ENCODE measurements at places on chromosomes 4 and X. TPM values are rescaled to one million over a fixed set of nuclear protein-coding genes. Genes with fewer than 3 reads are reported as not detected.
A peak's percentile ranks its signal among the peaks of the same experiment; 100 is the strongest.

DNA sequence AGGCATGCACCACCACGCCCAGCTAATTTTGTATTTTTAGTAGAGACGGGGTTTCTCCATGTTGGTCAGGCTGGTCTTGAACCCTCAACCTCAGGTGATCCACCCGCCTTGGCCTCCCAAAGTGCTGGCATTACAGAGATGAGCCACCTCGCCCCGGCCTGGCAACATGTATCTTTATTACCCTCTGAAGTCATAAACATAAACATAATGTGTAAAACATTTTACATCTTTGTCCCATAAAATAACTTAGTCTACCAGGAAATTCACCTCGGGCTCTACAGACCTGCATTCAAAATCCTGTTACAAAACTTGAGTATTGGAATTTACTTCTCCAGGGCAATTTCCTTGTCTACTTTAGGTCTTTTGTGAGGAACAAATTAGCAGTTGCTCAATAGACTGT lies 68.1 kb upstream of the DUSP21 start:
- no peak for DNase-seq
- no peak overlapping the region for H3K4me3 ChIP-seq
- no peaks in the 10 kb centered on the region for H3K27me3 ChIP-seq

GRCh38 chr4:3445111-3445820 lies 3.5 kb downstream of the HGFAC start:
- no peaks in the 10 kb centered on the region for H3K36me3 ChIP-seq
- no peaks in the 10 kb centered on the region for H3K27me3 ChIP-seq
- DNase-seq: no peak
- H3K4me3 ChIP-seq: no peak overlapping the region
- H3K4me1 ChIP-seq: no peaks in the 10 kb centered on the region

GRCh38 chr4:141853091-141853764 lies 216.8 kb downstream of the IL15 start:
- H3K27ac ChIP-seq: peak overlapping the region; percentile 91
- H3K4me3 ChIP-seq: no peak overlapping the region
- no peaks in the 10 kb centered on the region for H3K27me3 ChIP-seq
- H3K36me3 ChIP-seq: no peaks in the 10 kb centered on the region

- no peaks in the 10 kb centered on the region for H3K36me3 ChIP-seq
- DNase-seq: no peak
- no peaks in the 10 kb centered on the region for H3K27me3 ChIP-seq
- no peak overlapping the region for H3K4me3 ChIP-seq
These were observed 83.1 kb downstream of the MID1 start for GRCh38 chrX:10537308-10537707.

Gene SLBP
- 61.7 TPM for total RNA-seq

- H3K27me3 ChIP-seq: no peaks in the 10 kb centered on the region
- H3K27ac ChIP-seq: no peak overlapping the region
- no peaks in the 10 kb centered on the region for H3K36me3 ChIP-seq
These were observed 132.1 kb upstream of the TLL1 start for GRCh38 chr4:165740911-165741310.

- H3K27ac ChIP-seq: no peak overlapping the region
- H3K4me3 ChIP-seq: no peak overlapping the region
- no peaks in the 10 kb centered on the region for H3K27me3 ChIP-seq
- no peaks in the 10 kb centered on the region for H3K36me3 ChIP-seq
- DNase-seq: no peak
- H3K4me1 ChIP-seq: no peaks in the 10 kb centered on the region
These were observed 40.1 kb downstream of the NOP14 start for GRCh38 chr4:2923141-2923551.

- H3K4me3 ChIP-seq: no peak overlapping the region
- H3K27ac ChIP-seq: no peak overlapping the region
- no peaks in the 10 kb centered on the region for H3K4me1 ChIP-seq
These were observed 42.6 kb downstream of the SULT1B1 start for GRCh38 chr4:69717778-69718177.

DNA sequence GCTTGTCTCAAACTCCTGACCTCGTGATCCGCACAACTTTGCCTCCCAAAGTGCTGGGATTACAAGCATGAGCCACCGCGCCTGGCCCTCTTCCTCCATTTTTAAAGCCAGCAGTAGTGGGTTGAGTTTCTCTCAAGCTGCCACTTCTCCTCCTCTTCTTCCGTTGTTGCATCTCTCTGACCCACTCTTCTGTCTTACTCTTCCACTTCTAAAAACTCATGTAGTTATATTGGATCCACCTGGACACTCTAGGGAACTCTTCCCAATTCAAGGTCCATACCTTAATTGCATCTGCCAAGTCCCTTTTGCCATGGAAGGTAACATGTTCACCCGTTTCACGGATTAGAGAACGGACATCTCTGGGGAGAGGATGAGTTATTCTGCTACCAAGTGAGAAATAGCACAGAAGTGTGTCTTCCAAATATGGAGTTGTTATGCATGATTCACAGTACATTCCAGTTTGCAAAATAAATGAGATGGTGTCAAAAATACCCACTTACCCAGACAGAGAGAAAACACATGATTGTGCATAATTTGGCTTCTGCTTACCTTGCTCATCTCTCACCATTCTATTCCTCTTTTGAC lies 51.8 kb downstream of the GBA3 start:
- no peaks in the 10 kb centered on the region for H3K4me1 ChIP-seq
- H3K36me3 ChIP-seq: no peaks in the 10 kb centered on the region
- DNase-seq: no peak
- peaks cover 1% of the 10 kb centered on the region for H3K27me3 ChIP-seq

- no peak overlapping the region for H3K4me3 ChIP-seq
- no peaks in the 10 kb centered on the region for H3K4me1 ChIP-seq
- peaks cover 10% of the 10 kb centered on the region for H3K27me3 ChIP-seq
- H3K27ac ChIP-seq: no peak overlapping the region
- DNase-seq: no peak
- no peaks in the 10 kb centered on the region for H3K36me3 ChIP-seq
These were observed 21.0 kb upstream of the TMSB15B start for GRCh38 chrX:103941201-103941975.

DNA sequence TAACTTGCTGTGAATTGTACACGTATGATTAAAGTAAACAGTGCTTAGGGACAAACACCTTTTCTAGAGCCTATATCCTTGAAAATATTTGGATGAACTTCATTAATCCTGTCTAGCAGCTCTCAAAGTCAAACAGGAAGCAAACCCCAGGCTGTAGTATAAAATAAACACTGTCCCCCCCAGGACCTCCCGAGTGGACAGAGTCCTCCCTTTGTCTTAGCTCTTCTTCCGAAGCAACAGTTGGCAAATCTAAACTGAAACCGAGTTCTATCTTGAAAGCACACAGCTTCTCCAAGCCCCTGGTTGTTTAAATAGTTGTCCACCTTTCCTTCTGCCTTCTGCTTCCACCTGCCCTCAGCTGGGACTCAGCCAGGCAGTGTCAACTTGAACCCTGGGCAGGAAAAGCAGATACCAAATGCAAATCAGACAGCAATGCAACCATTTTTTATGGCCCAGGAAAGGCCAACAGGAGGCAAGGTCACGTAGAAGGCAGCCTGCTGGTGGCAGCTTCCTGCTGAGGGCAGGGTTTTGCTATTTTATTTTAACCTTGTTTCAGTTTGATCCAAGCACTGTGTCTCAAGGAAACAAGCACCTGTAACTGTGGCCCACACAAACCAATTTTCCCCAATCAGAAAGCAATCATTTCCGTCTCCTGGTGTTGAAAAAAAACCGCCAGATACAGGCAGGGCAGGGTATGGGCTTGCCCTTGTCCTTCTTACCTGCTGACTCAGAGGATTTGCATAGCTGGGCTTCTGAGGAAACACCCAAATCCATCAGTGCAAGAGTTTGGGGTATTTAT lies 110.3 kb upstream of the KIT start:
- no peaks in the 10 kb centered on the region for H3K27me3 ChIP-seq
- H3K4me3 ChIP-seq: no peak overlapping the region

DNA sequence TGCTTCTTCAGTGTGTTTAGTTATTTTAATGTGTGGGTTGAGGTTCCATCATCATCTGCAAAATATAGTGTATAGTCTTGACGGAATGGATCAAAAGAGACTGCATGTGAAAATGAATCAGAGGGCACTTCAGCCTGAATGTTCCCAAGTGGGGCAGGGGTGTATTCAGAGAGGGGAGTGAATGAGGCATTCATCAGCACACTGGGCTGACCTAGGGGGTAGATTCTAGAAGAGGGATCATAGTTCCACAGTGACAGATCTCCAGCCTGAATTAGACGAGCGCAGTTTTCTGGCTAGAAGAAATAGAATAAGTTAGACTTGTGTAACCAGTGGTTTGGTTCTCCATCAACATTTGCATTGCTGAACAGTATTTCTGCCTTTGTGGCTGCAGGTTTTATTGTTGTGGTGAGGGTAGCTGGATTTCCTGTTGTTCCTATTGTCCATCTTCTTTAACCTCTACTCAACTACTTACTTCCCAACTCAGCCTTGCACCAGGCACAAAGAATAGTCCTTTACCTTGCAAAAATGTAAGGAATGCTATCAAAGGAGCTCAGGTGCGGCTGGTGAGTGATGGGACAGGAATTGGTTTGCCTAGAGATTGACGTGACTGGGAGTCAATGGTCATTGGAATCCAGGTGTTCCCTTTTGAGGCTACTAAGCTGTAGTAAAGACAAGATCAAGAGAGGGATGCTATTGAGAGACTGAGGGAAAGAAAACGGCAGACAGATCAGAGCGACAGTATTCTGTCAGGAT lies 50.9 kb downstream of the NAP1L5 start:
- H3K36me3 ChIP-seq: no peaks in the 10 kb centered on the region
- peak; percentile 42 for DNase-seq
- no peaks in the 10 kb centered on the region for H3K27me3 ChIP-seq

DNA sequence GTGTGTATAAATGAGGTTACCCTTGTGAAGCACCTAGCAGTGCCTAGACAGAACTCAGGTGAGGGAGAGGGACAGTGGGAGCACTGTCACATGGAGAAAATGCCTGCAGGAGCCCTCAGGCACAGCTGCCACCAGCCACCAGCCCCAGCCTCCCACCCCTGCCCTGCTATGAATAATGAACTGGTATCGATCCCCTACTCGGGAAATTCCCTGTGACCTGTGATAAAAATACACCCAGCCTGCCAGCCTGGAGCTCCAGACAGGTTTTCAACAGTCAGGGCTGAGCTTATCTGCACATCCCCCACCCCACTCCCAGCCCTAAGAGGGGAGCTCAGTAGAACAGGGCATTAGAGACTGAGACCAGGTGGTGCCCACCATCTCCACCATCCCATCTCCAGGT lies 159.6 kb upstream of the PJA1 start:
- no peak overlapping the region for H3K27ac ChIP-seq
- H3K36me3 ChIP-seq: no peaks in the 10 kb centered on the region
- H3K27me3 ChIP-seq: no peaks in the 10 kb centered on the region
- no peak for DNase-seq
- H3K4me1 ChIP-seq: no peaks in the 10 kb centered on the region
- H3K4me3 ChIP-seq: no peak overlapping the region

GRCh38 chr4:73836373-73837279 lies at the start of gene CXCL6:
Gene CXCL6 (plus strand): TSS chr4:73836678. CDS start chr4:73836751, 73 bp downstream.
- no peaks in the 10 kb centered on the region for H3K36me3 ChIP-seq
- DNase-seq: no peak
- H3K4me1 ChIP-seq: no peaks in the 10 kb centered on the region
- H3K27me3 ChIP-seq: no peaks in the 10 kb centered on the region
- H3K27ac ChIP-seq: no peak within 1 kb of the TSS

DNA sequence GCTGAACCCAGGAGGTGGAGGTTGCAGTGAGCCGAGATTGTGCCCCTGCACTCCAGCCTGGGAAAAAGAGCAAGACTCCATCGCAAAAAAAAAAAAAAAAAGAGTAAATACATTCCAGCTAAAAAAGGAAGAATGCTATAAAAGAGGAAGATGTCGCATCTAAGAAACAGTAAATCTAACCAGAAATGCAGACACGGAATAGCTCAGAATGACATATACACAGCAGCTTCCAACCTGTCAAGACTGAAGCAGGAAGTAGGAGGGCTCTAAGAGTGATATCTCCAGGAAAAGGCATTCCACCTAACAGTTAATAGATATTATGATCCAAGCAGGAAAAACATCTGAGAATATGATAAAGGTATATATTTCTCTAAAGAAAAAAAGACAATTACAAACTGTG lies 16.0 kb downstream of the CLOCK start:
- no peaks in the 10 kb centered on the region for H3K36me3 ChIP-seq
- H3K27me3 ChIP-seq: no peaks in the 10 kb centered on the region
- no peak for DNase-seq

DNA sequence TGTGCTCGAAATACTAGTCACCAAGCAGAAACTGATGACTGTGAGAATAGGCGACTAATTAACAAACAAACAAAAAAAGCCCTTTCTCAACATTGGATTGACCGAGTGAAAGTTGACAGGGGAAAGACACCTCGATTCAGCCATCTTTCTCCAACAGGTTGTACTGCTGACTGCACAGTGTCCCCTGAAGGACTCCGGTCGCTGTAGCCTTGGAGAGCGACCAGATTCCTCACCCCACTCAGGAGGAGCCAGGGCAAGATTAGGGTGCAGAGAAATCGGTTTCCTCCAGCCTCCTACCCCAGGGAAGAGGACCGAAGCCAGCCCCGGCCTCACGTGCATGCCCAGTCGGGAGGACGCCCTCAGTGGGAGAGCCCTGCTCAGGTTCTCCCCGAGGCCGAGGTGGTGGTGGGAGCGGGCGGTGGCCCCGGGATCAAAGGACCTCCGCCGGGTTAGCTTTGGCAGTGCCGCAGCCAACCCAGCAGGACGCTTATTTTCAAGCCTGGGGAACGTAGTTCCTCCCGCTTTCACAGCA lies 1.1 kb upstream of the RAP1GDS1 start:
- peak overlapping the region; percentile 89 for H3K27ac ChIP-seq
- peaks cover 28% of the 10 kb centered on the region for H3K4me1 ChIP-seq
- no peaks in the 10 kb centered on the region for H3K36me3 ChIP-seq
- DNase-seq: peak; percentile 31

DNA sequence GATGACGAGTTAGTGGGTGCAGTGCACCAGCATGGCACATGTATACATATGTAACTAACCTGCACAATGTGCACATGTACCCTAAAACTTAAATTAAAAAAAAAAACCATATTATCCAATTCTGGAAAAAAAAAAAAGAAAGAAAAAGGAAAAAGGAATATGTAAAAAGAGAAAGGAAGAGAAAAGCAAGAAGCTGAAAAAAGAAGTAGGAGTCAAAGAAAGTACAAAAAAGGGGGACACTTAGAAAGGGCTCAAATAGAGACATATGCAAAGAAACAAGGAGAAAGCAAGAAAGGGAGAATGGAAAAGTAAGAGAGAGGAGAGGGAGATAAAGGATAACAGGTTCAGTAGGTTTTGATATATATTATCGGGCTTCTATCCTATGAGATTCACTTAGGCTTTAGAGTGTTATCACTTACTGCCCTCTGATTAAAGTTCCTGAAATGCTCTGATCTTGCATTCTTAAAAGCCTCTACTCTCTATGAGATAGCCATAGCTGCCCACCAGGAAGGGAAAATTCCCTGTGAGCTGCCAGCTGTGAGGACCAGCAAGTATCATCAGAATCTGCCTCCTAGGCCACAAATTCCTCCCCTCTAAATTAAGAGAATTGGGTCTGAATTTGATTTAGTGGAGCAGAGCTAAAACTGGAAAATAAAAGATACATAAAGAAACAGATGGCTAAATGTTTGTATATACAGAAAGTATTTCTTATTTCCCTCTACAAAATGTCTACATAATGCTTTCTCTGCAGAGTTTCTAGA lies 95.2 kb downstream of the AMMECR1 start:
- no peak overlapping the region for H3K27ac ChIP-seq
- H3K36me3 ChIP-seq: 0 out of 2 replicates have a peak, but pooled peaks cover 8% of the 10 kb centered on the region
- no peak overlapping the region for H3K4me3 ChIP-seq
- no peaks in the 10 kb centered on the region for H3K27me3 ChIP-seq

All from PC-9 (cell line).